ENCODE measurements at places on chromosomes 16 and 17.

DNA sequence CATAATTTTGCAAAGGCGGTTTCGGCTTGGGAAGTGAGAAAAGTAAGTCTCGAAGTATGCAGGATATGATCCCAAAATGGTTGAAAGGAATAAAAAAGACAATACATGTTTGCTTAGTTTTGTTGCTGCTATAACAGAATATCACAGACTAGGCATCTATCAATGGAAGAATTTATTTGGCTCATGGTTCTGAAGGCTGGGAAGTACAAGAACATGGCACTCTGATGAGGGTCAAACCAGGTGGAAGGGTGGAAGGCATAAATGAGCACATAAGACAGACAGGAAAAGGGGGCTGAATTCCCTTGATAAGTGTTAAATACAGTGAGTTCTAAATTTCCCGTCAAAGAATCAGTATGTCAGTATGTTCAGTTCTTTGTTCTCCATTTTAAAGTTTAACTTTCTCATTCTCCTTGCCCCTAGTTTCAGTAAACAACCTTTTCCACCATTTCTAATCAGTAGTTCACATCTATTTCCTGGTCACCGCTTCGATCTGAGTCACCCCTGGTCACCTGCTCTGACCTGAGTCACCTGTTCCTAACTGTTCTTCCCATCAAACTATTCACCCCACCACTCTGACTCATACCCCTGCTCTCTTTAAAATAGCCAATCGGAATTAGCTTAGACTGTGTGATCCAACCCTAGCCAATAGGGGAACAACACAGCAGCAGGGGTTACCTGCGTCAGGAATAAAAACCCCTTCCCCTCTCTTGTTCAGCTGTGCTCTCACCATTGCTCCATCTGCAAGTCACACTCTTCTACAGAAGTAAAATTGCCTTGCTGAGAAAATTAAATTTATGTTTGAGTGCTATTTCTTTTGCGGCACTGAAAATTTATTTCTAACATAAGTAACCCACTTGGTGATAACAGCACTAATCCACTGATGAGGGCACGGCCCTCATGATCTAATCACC is 240.8 kb downstream of the STX8 start:
- DNase-seq: no peak

DNA sequence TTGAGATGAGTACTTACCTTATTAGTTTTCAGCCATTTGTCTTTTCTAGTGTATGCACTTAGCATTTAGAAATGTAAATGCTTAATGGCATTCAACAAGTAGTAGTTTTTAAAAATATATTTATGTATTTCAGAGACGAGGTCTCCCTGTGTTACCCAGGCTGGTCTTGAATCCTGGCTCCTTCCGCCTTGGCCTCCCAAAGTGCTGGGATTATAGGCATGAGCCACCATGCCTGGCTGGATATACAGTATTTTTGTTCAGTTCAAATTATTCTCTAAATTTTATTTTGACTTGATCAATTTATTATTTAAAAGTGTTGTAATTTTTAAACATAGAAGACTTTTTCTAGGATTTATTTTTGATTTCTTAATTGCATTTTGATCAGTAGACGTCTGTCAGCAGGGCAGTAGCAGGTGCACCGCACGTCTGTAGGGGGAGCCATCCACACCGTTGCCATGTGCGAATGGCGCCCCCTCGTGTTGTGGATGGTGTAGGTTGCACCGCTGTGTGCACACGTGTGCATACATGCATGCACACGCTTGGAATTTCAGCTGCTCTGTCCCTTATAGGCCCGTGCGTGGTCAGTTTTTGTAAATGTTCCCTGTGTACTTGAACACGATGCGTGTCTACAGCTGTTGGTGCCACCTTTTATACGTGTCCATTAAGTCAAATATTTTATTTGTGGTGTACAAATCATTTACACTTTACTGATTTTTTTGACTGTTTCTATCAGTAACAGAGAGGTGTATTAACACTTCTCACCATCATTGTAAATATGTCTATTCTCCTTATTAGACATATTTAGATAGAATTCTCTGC is 30.6 kb downstream of the RPTOR start:
- peak; percentile 71 for DNase-seq

DNA sequence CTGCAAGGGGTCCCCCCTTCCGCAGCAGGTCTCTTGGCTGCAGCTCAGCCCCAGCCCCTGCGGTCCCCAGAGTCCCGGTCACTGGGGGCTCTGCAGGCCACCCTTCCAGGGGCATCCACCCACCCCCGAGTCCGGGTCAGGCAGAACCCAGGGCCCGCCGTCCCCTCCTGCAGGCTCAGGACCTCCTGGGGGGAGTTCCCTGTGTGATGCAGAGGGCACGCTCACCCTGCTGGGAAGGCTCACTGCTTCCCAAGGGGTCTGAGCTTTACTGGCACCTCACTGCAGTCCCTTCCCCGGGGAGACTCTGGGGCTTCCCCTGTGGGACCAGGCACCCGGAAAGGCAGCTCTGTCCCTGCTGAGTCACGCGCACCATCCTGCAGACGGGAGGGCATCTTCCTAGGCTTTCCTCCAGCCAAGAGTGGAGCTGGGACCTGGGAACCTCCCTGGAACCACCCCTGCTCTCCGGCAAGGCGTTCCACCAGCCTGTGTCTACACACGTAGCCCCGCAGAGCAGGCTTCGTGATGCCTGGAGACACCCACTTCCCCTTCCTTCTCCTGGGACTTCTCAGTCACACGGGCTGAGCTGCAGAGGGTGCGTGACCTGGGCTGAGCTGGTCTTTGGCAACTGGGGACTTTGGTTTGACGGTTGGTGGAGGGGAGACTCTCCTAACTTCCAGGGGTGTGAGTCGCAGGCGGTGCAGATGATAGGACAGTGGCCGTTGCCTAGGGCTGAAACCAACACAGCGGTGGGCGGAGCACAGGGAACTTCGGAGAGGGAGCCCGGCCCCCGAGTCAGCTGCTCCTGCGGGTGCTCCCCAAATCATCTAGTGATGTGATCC is 23.4 kb downstream of the SLC25A10 start:
- DNase-seq: no peak

- DNase-seq: no peak
These were observed 1.9 kb downstream of the GLIS2 start for GRCh38 chr16:4317532-4318450.

- DNase-seq: no peak
These were observed 23.2 kb upstream of the TEKT3 start for GRCh38 chr17:15364615-15365014.

DNA sequence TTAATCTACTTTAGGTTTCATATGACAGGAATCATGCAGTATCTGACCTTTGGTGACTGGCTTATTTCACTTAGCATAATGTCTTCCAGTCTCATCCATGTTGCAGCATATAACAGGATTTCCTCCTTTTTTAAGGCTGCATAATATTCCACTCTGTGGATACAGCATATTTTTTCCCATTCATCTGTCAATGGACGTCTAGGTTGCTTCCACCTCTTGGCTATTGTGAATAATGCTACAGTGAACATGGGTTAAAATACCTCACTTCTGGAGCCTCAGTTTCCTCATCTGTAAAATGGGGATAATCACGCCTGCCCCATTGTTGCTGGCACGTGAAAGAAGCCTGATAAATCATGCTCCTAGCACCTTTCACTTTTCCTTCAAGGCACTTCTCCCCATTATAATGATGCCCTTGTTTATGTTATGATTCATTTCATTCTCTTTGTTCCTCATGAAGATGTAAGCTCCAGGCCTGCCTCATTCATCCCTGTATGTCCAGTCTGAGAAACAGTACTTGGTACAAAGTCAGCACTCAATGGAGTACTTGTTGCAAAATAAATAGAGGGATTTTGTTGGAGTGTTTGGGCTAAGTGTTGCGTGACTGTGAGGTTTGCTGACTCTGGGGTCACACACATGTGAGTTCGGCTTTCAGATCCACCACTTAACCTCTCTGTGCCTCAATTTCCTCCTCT is 59.6 kb downstream of the ABAT start:
- no peak for DNase-seq

DNA sequence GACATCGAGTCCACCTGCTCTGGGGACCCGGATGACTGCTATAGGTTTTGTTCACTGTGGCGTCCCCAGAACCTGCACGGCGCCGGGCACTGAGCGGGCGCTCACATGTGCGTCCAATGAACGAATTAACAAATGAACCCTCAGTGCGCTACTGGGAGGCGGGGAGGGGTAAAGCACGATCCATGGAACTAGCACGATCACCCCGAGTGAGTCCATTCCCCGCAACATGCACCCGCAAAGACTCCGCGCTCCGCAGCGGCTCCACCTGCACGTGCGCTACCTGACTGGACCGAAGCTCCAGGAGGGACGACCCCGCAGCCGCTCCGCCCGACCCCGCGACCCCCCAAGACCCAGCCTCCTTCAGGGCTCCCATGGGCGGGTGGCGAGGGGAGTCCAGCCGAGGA is 491 bp downstream of the TRAP1 start:
- no peak for DNase-seq

DNA sequence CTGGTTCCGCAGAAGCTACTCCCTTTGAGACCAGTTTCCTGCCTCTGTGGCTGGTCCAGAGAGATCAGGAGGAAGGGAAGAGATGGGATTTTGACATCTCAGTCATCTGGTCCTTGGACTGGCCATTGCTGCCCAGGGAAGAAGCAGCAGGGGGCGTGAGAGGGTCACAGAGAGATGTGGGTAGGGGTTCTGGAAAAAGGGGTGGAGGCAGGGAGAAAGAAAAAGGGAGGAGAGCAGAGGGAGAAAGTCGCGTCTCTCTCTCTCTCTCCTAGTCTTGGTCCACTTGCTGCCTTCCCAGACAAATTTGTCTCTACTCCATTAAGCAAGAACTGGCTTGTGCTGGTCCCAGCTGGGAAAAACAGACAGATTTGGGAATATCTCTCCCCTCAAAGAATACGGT is 4.4 kb downstream of the SHBG start:
- DNase-seq: no peak

DNA sequence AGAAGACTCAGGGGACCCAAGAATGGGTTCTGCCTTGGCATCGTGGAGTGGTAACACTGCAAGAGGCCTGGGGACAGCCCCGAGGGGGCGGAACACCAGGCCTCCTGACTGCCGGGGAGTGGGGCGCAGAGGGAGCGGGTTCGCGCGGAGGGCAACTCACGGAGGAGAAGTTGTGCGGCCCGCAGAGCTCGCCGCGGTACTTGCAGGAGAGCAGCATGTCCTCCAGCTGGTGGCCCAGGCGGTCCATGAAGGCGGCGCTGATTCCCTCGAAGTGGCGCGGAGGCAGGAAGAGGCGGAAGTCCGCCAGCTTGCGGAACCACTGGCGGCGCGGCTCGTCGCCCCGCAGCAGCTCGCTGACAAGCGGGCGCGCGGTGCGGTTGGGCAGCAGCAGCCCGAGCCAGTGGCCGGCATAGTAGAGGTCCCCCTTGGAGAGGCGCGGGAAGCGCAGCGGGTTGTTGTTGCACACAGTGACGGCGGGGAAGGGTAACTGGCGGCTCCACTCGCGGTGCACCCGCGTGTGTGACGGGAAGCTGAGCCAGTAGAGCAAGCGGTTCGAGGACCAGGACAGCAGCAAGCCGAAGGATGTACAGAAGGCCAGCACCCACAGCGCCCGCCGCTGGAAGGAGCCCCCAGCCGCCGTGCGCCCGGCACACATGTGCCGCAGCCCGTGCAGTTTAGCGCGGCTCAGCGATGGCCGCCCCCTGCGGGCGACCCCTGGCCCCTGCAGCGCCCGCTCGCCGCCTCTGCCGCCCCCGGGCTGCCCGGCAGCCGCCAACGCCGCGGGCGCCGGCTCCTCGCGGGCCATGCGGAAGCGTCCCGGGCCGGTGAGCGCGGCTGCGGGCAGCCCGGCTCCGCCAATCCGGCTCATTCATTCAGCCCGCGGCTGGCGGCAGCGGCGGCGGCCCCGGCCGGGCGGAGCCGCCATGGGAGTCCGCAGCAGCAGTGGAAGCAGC is 1.6 kb downstream of the ASIC2 start:
- no peak for DNase-seq

GRCh38 chr16:81823734-81824133 is 44.6 kb downstream of the PLCG2 start:
- no peak for DNase-seq

DNA sequence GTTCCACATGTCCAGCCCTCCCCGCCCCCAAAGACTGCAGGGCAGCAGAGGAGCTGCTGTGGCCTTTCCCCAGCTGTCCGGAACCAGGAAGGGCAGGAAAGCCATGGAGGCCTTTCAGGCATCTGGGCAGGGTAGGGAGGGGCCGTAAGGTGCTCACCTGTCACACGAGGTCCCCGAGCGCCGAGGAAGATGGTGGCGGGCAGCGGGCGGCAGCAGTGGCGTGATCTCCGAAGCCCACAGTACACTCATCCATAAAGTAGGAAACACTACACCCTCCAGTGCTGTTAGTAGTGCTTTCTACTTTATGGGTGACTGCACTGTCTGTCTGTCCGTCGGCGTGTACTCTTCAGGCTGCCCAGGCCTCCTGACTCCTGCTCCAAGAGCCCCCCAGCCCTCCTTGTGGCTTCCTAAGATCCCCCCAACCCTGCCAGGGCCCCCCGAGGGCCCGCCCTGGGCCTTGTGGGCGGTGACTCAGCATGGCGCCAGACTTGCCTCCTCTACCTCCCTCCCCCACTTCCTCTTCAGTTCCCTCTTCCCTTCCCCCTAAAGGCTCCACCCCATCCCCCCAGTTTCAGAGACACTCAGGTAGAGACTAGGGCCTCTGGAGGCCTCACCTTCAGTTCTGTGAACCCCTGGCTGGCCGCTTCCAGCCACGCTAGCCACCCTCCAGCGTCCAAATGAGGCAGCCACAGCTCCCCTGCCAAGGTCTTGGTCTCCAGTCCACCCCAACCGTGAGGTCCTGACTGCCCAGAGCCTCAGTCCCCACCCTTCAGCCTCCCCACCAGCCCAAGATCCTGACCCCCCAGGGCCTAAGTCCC is 2.6 kb upstream of the TSPOAP1 start:
- no peak for DNase-seq

DNA sequence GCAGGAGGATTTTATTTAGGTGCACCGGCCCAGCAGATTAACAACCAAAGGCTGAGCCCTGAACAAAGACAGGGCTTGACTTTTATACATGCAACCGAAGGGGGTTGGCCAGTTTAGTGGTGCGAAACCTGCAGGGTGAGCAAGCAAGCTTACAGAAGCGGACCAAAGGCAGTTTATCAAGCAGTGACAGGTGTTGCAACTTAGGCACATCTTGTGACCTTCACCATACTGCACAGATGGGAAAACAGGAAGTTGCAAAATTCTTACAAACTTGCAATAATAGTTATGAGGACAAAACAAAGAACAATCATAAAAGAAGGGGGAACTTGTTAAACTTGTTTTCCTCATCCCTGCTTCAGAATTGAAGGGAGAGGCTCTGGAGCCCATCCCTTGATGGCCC is 1265.1 kb downstream of the CDH8 start:
- no peak for DNase-seq

- no peak for DNase-seq
These were observed 1622.3 kb downstream of the CDH8 start for GRCh38 chr16:60413969-60414368.

DNA sequence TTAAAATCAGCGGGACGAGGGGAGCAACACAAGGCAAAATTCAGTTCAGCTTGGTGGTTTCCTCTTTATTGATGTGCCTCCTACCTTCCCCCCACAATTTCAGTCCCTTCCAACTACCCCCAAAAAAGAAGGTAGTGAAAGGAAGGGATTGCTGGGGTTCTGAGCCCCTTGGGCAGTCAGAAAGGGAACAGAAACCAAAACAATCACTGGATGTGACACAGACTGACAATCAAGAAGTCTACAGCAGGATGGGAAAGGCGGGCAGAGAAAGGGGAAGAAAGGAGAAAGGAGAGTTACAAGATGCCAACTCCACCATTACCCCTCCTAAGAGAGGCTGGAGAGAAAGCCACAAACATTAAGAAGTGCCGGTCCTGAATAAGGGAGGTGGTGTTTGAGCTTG is 1.1 kb upstream of the PHF23 start:
- DNase-seq: no peak

All from stimulated activated CD8-positive, alpha-beta memory T cell treated with anti-CD3 and anti-CD28 coated beads, Interleukin-7, amount 100 ng/mL, for 1 hour (primary cell).